ENCODE measurements at places on chromosomes 16 and 17.

DNA sequence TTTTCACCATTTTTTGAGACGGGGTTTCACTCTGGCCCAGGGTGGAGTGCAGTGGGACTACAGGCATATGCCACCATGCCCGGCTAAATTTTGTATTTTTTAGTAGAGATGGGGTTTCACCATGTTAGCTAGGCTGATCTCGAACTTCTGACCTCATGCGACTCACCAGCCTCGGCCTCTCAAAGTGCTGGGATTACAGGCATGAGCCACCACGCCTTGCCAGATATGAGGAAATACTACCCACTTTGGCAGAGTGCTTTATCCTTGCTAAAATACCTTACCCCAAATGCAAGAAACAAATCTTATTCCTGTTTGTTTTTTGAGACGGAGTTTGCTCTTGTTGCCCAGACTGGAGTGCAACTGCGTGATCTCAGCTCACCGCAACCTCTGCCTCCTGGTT lies 62.9 kb upstream of the MGAT5B start:
- DNase-seq, result no peak

DNA sequence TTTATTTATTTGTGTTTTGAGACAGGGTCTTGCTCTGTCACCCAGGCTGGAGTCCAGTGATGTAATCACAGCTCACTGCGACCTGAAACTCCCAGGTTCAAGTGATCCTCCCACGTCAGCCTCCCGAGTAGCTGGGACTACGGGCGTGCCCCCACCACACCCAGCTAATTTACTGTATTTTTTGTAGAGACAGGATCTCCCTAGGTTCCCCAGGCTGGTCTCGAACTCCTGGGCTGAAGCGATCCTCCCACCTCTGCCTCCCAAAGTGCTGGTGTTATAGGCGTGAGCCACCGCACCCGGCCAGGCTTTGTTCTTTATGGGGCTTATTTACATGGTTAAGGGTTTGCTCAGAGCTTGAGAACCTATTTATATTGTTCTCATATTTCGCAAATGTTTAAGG lies 5.8 kb upstream of the MEIOB start:
- DNase-seq, result no peak

DNA sequence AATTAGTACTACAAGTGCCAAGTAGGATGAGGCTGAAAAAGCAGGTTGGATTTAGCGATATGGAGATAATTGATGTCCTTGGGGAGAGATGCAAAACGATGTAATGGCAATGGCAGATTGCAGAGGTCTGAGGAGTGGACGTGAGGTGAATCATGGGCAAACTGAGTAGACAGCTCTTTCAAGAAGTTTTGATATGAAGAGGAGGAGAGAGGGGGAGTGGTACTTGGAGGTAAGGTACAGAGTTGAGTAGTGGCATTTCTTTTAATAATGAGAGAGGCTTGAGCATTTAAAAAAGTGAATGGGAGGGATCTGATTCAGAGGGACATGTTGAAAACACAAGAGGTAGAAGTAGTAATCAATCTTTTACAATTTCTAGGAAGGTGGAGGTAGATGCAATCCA lies 17.7 kb upstream of the VPS4A start:
- DNase-seq, result no peak

DNA sequence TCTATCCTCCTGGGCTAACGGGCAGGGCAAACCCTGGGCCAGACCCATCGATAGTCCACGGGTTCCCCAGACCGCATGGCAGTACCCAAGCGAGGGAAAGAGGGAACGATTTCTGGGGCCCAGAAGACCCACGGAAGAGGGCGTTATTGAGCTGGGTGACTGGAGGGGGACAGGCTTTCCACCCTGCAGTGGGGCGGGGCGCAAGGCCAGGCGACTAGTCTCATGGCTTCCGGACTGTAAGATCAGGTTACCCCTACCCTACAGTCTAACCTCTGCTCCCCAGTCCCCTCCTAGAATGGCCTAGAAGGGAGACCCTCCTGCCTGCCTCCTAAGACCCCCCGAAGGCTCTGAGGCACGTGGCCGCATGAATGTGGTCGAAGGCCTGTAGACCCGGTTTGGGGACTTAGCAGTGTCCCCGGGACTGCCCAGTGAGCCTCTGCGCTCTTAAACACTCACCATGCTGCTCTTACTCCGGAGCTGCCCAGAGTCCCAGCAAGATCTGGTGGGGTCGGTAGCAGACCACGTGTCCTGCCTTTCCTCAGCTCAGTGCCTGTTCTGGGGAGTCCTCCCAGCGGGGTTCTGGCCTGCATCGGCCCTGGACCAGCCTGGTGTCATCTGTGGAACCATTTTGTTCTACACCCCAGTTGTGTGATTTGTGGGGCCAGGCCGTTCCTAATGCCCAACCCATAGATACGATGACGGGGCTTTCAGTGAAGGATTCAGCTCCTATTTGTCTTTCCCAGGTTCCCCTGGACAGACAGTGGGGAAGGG lies 13.2 kb upstream of the AURKB start:
- peak; percentile 66 for DNase-seq

- no peak for DNase-seq
Observed at GRCh38 chr16:73506568-73507056, 458.7 kb upstream of the ZFHX3 start.

- no peak for DNase-seq
Observed at GRCh38 chr16:75793641-75794040, 67.4 kb upstream of the CPHXL start.

GRCh38 chr17:1091900-1092299 lies 87.9 kb downstream of the ABR start:
- no peak for DNase-seq

DNA sequence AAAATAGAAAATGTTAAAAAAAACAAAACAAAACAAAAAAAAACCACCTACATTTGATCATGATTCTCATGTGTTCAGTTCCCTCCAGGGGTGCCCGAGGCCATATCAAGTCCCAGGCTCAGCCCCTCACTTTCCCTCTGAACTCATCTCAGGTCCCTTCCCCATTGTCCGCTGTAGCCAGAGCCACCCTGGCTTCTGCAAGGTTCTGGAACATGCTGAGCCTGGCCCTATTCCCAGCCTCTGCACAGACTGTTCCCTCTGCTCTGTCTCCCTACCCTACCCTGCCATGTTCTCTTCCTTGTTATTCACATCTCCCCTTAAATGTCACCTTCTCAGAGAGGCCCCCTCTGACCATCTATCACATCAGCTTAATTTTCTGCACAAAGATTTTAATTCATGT lies 46.9 kb downstream of the TK2 start:
- no peak for DNase-seq

DNA sequence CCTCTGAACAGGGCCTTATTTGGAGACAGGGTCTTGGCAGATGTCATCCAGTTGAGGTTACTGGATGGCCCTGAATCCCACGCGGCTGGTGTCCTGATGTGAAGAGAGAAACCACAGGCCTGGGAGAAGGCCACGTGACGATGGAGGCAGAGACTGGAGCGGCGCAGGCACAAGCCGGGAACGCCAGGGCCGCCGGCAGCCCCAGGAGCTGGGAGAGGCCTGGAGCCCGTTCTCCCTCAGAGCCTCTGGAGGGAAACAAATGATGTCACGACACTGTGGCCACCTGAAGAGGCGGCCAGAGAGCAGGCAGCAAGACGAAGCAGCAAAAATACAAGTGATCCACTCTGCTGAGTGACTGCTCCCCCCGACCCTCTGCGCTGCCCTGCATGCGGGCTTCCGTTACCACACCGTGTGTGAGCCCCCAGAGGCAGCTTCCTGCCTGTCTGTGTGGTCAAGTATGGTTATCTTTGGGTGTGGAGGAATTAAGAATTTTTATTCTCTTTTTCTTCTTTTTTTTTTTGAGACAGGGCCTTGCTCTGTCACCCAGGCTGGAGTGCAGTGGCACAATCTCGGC lies 11.6 kb downstream of the CD7 start:
- DNase-seq, result no peak

GRCh38 chr17:18246880-18247612 lies 11.5 kb downstream of the FLII start:
- no peak for DNase-seq

GRCh38 chr17:42548993-42549755 lies 3.5 kb upstream of the HSD17B1 start:
- no peak for DNase-seq

GRCh38 chr17:42403150-42403549 lies 14.9 kb upstream of the STAT3 start:
- DNase-seq, result peak; percentile 42

DNA sequence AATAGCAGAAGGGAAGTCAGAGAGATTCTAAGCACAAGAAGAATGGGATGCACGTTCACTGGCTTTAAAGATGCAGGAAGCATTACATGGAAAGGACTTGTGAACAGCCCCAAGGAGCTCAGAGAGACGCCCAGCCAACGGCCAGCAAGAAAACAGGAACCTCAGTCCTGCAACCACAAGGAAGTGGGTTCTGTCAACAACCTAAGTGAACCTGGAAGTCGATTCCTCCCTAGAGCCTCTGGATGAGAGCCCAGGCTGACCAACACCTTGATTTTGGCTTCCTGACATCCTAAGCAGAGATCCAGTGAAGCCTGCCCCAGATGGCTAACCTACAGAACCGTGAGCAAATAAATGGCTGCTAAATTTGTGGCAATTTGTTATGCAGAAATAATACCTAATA lies 24.5 kb downstream of the GPR142 start:
- DNase-seq, result peak; percentile 84

- no peak for DNase-seq
Observed at GRCh38 chr17:28402844-28403243, 3.2 kb downstream of the SLC46A1 start.

GRCh38 chr17:76331083-76331482 lies 22.6 kb downstream of the PRPSAP1 start:
- no peak for DNase-seq

- DNase-seq, result peak; percentile 59
Observed at GRCh38 chr16:46853713-46854443, 22.9 kb upstream of the C16orf87 start.

- DNase-seq, result peak; percentile 35
Observed at GRCh38 chr16:67155295-67156142, 4.2 kb downstream of the TRADD start.

DNA sequence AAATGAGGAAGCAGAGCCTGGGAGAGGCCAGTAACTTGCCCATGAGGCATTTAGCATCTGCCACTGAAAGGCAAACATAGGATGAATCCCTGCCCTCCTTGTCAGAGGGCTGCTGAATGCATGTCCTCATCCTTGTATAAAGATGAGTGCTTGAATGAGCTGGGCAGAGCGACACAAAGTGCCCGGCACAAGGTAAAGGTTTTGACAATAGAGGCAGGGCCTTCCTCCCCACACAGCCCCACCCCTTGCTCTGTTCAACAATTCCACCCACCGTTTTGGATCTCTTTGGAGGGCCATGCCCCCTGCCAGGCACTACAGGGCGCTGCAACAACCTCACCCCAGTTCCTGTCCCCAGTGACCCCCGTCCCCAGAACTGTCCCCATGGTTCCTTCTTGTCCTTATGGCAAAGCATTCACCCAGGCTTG lies 1.4 kb upstream of the KRT19 start:
- DNase-seq, result no peak

- DNase-seq, result no peak
Observed at GRCh38 chr17:67186782-67187181, 58.2 kb downstream of the HELZ start.

- DNase-seq, result no peak
Observed at GRCh38 chr17:7222093-7222971, 2.6 kb downstream of the ACADVL start.

DNA sequence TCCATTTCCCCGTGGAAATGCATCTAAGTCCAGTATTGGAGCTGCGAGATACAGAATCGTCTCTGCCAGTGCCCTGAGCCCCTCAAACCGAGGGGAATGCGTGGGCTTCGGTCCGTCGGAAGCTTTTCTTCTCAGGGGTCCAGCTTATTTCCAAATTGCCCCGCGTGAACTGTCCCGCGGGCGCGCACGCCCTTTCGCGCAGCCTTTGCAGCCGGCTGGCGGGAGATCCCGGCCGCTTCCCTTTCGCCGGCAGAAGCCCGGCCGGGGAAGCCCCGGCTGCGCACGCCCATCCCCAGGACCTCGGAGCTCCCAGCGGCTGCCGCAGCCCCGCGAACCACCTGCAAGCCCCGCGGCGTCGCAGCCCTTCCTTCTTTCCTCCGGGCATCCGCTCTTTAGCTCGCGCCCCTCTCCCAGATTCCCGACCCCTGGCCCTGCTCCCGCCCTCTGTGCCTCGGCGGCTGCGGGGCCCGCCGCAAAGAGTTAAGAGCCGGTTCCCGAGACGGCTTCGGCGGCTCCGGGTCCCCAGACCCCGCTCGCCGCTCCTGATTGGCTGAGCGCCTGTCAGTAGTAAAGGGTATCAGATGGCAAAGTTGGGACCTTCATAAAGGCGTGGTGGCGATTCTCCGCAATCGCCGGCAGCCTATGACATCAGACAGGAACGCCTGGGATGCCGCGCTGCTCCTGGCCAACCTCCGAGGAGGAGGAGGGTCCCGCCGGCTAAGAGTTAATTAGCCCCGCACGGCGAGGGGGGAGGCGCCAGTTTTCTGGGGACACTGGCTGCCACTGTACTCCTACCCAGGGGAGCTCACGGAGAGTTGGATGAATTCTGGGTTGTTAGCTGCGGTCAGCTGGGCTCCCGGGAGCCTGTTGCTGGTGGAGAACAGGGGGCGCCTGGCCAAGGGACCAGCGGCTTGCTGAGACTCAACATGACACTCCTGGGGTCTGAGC lies at the start of gene MYOCD:
MYOCD (plus strand) TSS at position 628 of the 948 bp plus-strand sequence; CDS start at position 927, 299 bp downstream.
- no peak for DNase-seq

DNA sequence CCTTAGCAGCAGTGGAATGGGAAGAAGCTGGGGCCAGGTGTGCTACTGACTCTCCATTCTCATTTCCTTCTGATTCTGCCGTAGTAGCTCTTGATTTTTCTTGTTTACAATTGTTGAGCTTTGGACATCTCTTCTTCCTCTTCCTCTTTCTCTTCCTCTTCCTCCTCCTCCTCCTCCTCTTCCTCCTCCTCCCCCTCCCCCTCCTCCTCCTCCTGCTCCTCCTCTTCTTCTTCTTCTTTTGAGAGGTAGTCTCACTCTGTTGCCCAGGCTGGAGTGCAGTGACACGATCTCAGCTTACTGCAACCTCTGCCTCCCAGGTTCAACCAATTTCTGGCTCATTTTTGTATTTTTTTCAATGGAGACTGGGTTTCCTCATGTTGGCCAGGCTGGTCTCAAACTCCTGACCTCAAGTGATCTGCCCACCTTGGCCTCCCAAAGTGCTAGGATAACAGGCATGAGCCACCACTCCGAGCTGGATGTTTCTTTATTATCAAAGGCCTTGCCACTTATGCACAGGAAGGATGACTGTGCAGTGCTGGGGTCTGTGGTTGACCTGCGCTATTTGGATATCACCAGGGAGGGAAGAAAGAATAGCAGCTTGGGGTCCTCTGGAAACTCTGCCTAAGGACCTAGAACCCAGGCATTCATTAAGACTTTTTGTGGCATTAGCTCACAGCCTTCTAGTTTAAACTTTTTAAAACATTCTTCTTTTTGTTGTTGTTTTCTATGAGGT lies 127.8 kb upstream of the KCNJ16 start:
- DNase-seq, result no peak

Data from Kasumi-1 (cell line).